ENCODE measurements at places on chromosomes 11 and 22.

- no peak for DNase-seq
Observed at GRCh38 chr11:810040-810567, 337 bp downstream of the RPLP2 start.

DNA sequence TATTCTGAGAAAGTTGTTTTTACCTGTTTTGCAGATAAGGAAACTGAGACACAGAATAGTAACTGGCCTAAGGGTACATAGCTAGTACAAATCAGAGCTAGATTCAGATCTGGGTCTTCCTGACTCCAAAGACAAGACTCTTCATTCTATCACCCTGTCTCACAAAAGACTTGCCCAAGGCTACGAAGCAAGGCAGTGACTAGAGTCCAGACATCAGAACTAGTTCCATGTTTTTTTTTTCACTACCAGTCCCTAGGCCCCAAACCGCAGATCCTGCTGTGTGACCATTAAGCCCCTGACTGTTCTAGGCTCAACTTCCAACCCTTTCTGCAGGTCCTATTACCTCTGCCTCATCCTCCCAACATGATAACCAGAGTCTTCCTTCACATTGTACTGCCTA lies 1.5 kb downstream of the BACE1-AS start:
- DNase-seq, result no peak

DNA sequence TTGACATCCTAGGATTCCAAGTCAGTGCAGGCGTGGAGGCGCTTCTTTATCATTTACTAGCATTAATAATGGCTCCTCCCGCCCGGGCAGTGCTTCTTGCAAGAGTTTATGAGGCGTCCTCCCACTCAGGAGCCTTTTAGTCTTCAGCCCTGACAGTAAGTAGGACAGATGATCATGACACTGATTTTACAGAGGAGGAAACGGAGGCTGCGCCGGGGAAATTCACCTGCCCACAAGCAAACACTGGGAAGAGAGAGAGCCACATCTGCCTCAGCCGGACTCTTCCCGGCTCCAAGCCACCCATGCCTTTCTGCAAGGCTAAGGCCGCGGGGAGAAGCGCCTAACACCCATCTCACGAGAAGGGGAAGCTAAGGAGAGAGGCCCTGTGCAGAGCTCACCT lies 35.9 kb downstream of the KIAA0930 start:
- no peak for DNase-seq

GRCh38 chr22:22616636-22617035 lies 27.8 kb upstream of the GGTLC2 start:
- no peak for DNase-seq

GRCh38 chr11:67119585-67120391 lies 725 bp downstream of the KDM2A start:
- no peak for DNase-seq
